KG1 (cell line): ENCODE measurements at places on chromosomes 13 and 19.

GRCh38 chr19:54231077-54231931 is 8.5 kb upstream of the LILRB3 start:
- DNase-seq = peak; percentile 60

GRCh38 chr19:55526216-55527196 is 10.4 kb downstream of the SBK2 start:
- no peak for DNase-seq

GRCh38 chr13:47829690-47830089 is 171.4 kb downstream of the SUCLA2 start:
- DNase-seq = no peak

DNA sequence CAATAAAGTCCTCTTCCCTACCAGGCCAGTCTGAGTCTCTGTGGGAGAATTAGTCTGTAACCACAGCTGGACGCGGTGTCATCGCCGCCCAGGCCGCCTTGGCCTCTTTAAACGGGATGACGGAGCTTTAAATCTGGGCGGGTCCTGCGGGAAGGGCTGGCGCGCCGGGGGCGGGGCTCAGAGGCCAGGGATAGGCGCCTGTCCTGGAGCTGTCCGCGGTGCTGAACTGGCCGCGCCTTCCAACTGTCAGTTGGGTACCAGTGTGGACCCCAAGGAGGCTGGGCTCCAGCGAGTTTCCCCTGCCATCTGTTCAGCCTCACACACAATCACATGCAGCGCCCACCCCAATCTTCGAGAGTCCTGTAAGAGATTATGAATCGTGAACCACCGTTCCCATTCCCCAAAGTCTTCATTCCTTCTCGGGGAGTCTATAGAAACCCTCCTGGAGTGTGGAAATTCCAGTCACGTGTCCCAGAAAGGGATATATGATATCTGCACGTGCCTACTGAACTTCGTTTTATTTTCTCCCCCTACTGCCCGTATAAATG is 11.5 kb downstream of the APLP1 start:
- DNase-seq = no peak

- no peak for DNase-seq
These were observed 33.5 kb upstream of the CSNK1A1L start for GRCh38 chr13:37138926-37139325.

DNA sequence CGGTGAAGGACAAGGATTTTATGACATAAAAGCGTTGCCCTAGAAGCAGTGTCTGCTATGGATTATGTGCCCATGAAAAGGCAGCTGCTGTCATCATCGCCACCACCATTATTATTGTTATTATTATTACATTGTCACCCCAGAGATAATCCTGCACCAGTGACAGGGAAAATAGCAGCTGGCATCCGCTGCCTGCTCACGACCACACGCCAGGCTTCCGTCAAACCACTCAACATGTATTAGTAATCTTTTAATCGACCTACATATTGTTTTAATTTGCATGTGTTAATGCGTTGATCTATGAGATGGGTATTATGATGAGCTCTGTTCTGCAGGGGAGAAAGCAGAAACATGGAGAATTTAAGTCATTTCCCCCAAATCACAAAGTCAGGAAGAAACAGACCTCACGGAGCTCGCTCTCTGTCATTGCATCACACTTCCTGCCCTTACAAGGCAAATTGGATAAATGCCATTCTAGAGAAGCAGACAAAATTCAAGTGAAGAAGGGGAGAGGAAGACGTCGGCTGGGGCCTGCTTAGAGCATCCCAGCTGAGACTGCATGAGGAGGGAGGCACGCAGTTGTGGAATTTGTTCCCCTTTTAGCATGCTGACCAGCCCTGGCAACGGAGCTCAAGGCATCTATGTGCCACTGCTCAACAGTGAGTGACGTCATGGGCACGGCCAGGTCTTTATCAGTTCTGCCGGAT is at the start of gene FFAR3:
FFAR3 (plus strand) TSS at position 594 of the 707 bp plus-strand sequence. CDS start 431 bp downstream, outside the sequence.
- no peak for DNase-seq

DNA sequence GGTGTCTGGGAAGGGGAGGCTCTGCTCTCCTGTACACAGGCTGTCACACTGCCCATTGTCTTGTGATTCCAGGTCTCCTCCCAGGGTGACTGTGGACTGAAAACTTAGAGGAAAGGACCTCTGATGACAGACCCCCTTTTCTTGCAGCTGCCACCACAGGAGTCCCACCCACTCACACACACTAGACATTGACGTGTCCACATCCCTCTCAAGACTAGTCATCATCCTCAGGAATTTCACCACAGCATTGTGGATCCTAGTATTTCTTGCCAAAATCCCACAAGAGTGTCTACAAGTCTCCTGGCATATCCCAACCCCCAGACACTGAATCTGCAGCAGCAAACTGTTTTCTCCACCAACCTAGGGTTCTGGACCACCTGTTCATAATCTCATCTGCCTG is 5.3 kb downstream of the ZNF85 start:
- no peak for DNase-seq

DNA sequence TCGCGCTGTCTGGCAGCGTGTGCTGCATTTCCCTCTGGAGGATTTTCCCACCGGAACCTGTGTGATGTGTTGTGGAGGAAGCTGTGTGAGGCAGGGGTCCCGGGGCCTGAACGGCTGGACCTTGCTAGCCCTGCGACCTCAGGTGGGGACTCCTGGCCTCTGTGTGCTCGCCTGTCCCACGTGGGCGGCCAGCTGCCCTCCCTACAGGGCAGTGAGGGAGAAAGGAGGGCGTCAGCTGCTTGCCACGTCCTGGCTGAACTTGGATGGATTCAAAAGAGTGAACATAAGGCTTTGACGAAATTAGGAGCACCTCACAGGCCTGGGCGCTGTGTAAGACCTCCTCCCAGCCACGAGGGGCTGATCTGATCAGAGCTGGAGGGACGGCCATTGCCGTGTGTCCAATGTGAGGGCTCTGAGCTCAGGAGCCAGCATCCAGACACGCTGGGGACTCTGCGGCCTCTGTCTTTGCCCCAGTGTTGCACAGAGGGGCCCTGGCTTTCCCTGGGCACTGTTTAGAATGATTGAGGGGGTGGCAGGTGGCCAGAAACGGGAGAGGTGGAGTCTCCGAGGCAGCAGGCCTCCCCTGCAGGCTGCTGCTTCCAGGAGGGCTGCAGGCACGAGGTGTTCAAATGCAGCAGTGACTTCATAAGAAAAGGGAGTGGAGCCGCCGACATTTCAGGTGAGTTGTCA is 13.0 kb downstream of the TFDP1 start:
- DNase-seq = no peak

- no peak for DNase-seq
These were observed 8.1 kb upstream of the SDHAF1 start for GRCh38 chr19:35986664-35987570.

DNA sequence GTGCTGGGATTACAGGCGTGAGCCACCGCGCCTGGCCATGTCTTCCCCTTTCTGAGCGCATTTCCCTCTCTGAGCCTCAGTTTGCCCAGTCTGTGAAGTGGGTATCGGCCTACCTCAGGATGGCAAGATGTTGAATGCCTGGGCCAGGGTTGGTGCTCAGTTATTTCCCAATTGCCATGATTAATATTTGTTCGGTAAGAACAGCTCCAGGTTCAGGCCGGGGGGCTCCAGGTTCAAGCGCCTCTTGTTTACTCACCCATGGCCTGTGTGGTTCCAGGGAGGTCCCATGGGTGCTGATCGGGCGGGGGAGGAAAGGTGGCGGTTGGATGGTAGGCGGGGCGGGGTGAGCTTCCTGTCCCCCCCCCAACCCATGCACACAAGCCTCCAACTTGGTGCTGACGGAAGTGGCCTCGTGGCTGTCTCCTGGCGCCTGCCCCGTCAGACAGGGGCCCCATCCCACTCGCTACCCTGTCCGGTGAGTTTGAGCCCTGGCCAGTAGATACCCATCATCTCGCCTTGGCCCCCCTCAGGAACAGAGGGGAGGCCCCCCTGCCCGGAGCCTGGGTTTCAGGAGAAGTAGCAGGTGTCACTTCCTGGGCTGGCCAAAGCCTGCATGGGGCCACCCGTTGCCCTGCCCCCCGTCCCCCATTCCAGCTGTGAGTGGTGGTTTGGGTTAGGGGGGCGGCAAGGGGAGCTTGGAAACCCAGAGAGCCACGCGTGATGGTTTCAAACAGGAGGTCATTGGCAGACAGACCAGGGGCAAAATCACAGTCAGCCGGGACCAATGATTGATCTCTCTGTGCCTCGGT is at the start of gene FCHO1:
FCHO1 (plus strand) TSS at position 375 of the 809 bp plus-strand sequence. CDS start 3,688 bp downstream, outside the sequence.
- DNase-seq = no peak

GRCh38 chr13:86633346-86633745 is 834.1 kb upstream of the SLITRK6 start:
- no peak for DNase-seq

DNA sequence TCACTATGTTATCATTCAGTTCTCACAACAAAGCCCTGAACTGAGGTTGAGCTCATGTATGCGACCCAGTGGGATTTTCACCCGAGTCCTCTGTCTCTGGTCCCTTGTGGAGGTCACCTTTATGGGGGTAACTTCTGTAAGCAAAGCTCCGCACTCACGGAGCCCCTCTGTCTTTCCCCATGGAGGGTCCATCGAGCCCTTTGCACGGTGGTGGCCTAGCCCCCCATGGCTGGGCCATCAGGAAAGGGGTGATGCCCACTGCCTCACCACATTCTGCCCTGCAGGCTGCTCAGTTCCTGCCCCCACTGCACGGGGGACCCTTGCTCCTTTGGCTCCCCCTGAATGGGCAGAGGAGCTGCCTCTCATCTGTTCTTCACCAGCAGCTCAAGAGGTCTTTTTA is 39.6 kb downstream of the CHST8 start:
- no peak for DNase-seq

DNA sequence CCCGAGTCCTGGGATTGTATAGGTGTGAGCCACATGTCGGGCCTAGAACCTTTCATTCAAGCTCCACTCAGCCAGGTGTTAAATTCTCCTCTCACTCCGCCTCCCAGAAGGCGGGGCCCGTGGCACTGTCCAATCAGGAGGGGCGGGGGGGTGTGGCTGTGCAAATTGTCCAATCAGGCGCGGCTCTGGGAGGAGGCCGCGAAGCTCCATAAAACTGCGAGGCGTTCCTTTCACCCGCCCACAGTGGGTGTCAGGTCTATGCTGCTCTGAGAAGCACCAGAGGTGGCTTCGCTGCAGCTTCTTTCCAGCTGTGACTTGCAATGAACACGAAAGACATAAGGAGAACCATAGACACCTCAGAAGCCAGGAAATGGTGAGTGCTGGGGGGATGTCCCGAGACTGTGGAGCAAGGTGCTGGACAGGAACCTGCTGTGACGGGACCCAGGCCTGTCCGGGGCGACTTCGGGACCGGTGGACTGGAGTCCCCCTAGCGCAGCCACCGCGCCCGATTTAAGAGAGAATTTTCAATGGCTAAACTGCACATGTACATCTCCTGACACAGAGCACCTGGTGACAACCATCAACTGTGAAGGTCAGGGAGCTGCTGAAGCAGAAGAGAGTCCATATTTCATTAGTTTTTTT is 3.0 kb upstream of the ZNF136 start:
- DNase-seq = no peak
